ENCODE measurements at places on chromosomes 3 and 15. TPM values are rescaled to one million over a fixed set of nuclear protein-coding genes. Genes with fewer than 3 reads are reported as not detected.

NEK10 gene
- 0.28 TPM for total RNA-seq

GRCh38 chr3:177294221-177294620, 96.9 kb upstream of the TBL1XR1 start:
- no peaks in the 10 kb centered on the region for H3K36me3 ChIP-seq
- no peaks in the 10 kb centered on the region for H3K27me3 ChIP-seq
- H3K27ac ChIP-seq = no peak overlapping the region
- peaks cover 4% of the 10 kb centered on the region for H3K4me1 ChIP-seq
- H3K4me3 ChIP-seq = no peak overlapping the region
- DNase-seq = no peak

- H3K27me3 ChIP-seq = no peaks in the 10 kb centered on the region
- DNase-seq = no peak
- no peaks in the 10 kb centered on the region for H3K4me1 ChIP-seq
- no peak overlapping the region for H3K4me3 ChIP-seq
Measured at GRCh38 chr3:41448396-41448795, 249.1 kb downstream of the CTNNB1 start.

FMN1 gene
- not detected for total RNA-seq

ABI3BP gene
- total RNA-seq = not detected

- H3K4me3 ChIP-seq = no peak overlapping the region
- H3K36me3 ChIP-seq = no peaks in the 10 kb centered on the region
- H3K4me1 ChIP-seq = peaks cover 3% of the 10 kb centered on the region
- no peak overlapping the region for H3K27ac ChIP-seq
- DNase-seq = no peak
Measured at GRCh38 chr15:70112074-70112395, 14.3 kb upstream of the TLE3 start.

- H3K27ac ChIP-seq = no peak overlapping the region
- H3K4me1 ChIP-seq = no peaks in the 10 kb centered on the region
- H3K27me3 ChIP-seq = peaks cover 6% of the 10 kb centered on the region
Measured at GRCh38 chr3:123424999-123425712, 23.7 kb downstream of the ADCY5 start.

FBXO40 gene
- total RNA-seq = not detected

RHOV gene
- total RNA-seq = 1.5 TPM

DNA sequence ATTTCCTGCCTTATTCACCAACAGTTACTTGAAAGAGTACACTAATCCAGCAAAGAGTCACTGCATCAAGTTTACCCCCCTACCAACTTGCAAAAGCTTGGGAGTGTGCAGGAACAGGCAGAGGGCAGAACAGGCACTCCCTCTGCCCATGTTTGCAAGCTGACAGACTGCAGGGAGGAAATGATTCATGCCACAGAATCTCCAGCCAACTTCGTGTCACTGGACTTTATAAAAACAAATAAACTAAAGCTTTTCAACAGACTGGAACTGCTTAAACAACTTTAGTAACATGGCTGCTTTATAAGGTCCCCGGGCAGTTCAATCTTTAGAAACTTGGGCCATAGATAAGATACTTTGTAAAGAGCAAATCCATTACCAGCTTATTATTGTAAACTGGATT, 129.5 kb downstream of the THRB start:
- H3K27ac ChIP-seq = no peak overlapping the region
- no peak for DNase-seq
- H3K27me3 ChIP-seq = no peaks in the 10 kb centered on the region
- no peaks in the 10 kb centered on the region for H3K4me1 ChIP-seq
- H3K4me3 ChIP-seq = no peak overlapping the region

- peaks cover 12% of the 10 kb centered on the region for H3K4me1 ChIP-seq
- no peaks in the 10 kb centered on the region for H3K36me3 ChIP-seq
- H3K4me3 ChIP-seq = peak overlapping the region; percentile 42
- peaks cover 73% of the 10 kb centered on the region for H3K27me3 ChIP-seq
Measured at GRCh38 chr3:45225465-45226205, 452 bp downstream of the TMEM158 start.

ADAMTSL3 gene
- not detected for total RNA-seq

DNA sequence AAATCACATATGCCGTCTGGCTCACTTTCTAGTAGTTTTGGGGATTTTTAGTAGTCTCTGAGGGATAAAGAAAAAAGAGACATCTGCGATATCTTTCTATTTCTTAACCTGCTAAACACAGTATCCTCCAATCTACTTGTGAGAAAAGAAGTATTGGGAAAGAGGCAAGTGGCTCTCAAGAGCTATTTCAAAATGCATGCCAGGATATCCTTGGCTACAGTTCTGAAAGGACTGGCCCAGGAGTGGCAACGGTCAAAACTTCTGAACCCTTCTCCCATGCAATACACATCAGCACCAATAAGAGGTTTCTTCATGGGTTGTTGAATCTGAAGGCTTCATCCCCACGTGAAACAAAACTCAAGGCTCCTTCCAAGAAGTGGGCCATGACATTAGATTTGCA, 204.0 kb upstream of the WNT5A start:
- no peaks in the 10 kb centered on the region for H3K4me1 ChIP-seq
- H3K27me3 ChIP-seq = no peaks in the 10 kb centered on the region
- no peak overlapping the region for H3K4me3 ChIP-seq
- DNase-seq = no peak
- no peaks in the 10 kb centered on the region for H3K36me3 ChIP-seq

- H3K4me1 ChIP-seq = no peaks in the 10 kb centered on the region
- H3K27me3 ChIP-seq = no peaks in the 10 kb centered on the region
- DNase-seq = no peak
- no peaks in the 10 kb centered on the region for H3K36me3 ChIP-seq
Measured at GRCh38 chr3:26050776-26051175, 260.9 kb downstream of the OXSM start.

DNA sequence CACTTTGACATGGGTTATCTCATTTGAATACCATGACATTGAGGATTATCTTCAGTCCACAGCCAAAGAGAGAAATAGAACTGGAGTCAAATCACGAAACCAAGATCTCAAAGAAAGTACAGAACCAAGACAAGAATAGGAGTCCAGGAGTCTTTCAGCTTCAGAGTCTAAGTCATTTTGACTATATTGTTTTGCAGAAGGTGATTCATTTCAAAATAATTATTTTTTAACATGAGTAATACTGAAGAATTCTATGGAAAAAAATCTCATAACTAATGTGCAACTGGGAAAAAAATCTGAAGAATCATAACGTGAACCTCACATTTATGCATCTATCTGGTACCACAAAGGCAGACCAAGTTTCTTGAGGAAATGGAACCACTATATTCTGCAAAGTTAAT, 60.3 kb downstream of the UBE3A start:
- H3K36me3 ChIP-seq = peaks cover 64% of the 10 kb centered on the region
- H3K27ac ChIP-seq = no peak overlapping the region

DNA sequence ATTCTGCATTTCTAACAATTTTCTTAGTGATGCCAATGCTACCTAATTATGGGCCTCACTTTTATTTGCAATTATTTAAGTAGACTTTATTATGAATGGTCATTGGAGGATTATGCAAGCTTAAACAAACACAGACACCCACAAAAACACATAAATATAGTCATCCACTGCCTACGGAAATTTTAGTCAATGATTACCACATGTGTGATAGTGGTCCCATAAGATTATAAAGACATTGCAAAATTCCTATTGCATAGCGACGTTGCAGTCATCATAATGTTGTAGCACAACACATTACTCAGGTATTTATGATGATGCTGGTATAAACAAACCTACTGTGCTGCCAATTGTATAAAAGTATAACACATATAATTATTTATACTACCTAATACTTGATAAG, 247.8 kb upstream of the ALCAM start:
- H3K27me3 ChIP-seq = no peaks in the 10 kb centered on the region
- no peaks in the 10 kb centered on the region for H3K4me1 ChIP-seq
- no peak for DNase-seq
- no peak overlapping the region for H3K4me3 ChIP-seq
- no peak overlapping the region for H3K27ac ChIP-seq

- H3K27me3 ChIP-seq = no peaks in the 10 kb centered on the region
- no peak for DNase-seq
- H3K4me3 ChIP-seq = no peak overlapping the region
Measured at GRCh38 chr3:180329187-180329586, 272.8 kb upstream of the TTC14 start.

DNA sequence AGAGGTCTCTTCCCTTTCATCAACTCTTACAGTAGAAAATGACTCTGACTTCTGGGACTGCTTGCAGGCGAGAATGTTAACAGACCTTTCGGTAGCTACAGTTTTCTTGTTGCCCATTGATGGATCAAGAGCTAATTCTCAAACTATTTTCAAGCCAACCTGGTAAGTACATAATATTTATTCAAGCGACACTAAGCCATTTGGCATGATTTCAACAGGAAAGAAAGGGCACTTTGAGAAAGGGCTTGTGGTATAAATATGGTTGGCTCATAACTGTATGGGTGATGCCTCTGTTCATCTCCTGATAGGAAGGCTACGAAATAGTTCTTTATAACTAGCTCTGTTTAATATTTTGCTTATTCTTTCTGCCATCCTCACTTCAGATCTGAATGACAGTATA, 196.2 kb upstream of the CNTN4 start:
- H3K4me1 ChIP-seq = no peaks in the 10 kb centered on the region
- no peaks in the 10 kb centered on the region for H3K36me3 ChIP-seq
- no peaks in the 10 kb centered on the region for H3K27me3 ChIP-seq
- H3K4me3 ChIP-seq = no peak overlapping the region

CAND2 gene
- total RNA-seq = 0.75 TPM

GRCh38 chr3:30314757-30315325, 291.6 kb upstream of the TGFBR2 start:
- no peaks in the 10 kb centered on the region for H3K36me3 ChIP-seq
- H3K27me3 ChIP-seq = no peaks in the 10 kb centered on the region
- DNase-seq = no peak
- H3K4me3 ChIP-seq = no peak overlapping the region
- H3K27ac ChIP-seq = no peak overlapping the region
- peaks cover 3% of the 10 kb centered on the region for H3K4me1 ChIP-seq

DNA sequence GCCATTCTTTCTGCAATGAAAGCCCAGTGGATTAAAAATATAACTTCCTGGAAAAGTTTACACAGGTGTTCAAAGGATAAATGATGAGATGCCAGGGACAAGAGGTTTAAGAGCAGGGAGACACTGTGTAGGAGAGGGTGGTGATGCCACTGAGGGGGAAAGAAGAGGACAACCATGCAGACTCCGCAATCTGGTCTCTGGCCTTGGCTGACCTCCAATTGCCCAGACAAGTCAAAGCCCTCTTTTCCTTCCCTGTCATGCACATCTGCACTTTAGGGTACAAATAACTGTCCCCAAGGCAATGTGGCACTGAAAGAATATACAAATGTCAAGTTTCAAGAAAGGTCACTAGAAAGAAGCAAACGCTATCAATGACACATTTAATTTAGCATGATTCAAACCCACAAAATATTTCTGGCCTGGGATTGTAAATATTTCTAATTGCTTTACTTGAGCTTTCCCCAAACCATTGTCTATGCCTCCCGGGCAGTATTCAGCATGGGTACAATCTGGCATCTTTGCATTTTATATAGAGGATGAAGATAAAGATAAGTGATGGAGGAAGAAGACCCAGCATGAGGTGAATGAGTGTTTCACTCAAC, 319.4 kb downstream of the PLCL2 start:
- H3K4me1 ChIP-seq = peaks cover 5% of the 10 kb centered on the region
- DNase-seq = no peak
- H3K4me3 ChIP-seq = no peak overlapping the region
- no peak overlapping the region for H3K27ac ChIP-seq
- H3K27me3 ChIP-seq = no peaks in the 10 kb centered on the region

GOLGA8M gene
- 0.54 TPM for total RNA-seq

RPL22L1 gene
- 157 TPM for total RNA-seq

- H3K4me3 ChIP-seq = peak overlapping the region; percentile 94
- peak; percentile 83 for DNase-seq
- peaks cover 55% of the 10 kb centered on the region for H3K4me1 ChIP-seq
- H3K27me3 ChIP-seq = no peaks in the 10 kb centered on the region
- H3K27ac ChIP-seq = peak overlapping the region; percentile 99
Measured at GRCh38 chr3:129119365-129120100, 2.1 kb downstream of the RAB43 start.

DNA sequence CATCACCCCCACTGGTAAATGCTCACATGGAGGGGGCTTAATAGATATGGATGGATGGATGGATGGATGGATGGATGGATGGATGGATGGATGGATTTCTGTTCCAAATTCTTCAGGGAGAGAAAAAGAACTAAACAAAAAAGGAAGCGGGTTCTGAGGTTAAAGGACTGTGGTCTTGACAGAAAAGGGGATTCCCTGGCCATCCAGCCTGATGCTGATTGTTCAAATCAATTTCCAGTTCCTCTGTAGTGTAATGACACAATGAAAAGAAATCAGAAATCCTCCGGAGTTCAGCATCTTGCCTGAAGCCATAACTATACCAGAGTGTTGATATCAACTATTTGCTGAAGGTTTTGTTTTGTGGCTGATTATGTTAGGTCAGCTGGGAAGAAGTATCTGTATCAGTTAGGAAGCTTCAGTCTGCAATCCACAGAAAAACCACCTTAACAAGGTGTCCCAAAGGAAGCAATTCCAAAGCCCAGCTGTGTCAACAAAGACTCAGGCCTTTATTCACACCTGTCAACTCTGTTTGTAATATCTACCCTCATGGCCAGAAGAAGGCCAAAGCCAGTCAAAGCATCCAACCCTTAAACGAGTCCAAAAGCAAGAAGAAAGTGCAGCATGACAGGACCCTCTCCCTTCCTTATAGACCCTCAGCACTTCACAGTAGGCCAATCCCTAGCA, 24.5 kb upstream of the RASA2 start:
- H3K27me3 ChIP-seq = peaks cover 1% of the 10 kb centered on the region
- no peak overlapping the region for H3K27ac ChIP-seq
- peaks cover 4% of the 10 kb centered on the region for H3K36me3 ChIP-seq

- H3K4me1 ChIP-seq = no peaks in the 10 kb centered on the region
- peaks cover 19% of the 10 kb centered on the region for H3K27me3 ChIP-seq
- no peak overlapping the region for H3K27ac ChIP-seq
- DNase-seq = no peak
- no peak overlapping the region for H3K4me3 ChIP-seq
Measured at GRCh38 chr3:107313711-107314110, 63.5 kb upstream of the CCDC54 start.

GRCh38 chr3:44013967-44014366, 227.7 kb upstream of the TOPAZ1 start:
- H3K27me3 ChIP-seq = peaks cover 18% of the 10 kb centered on the region
- peaks cover 3% of the 10 kb centered on the region for H3K4me1 ChIP-seq
- H3K4me3 ChIP-seq = no peak overlapping the region
- H3K36me3 ChIP-seq = no peaks in the 10 kb centered on the region

GRAMD2A gene
- total RNA-seq = 0.21 TPM

GRCh38 chr3:141413801-141414689, 45.7 kb downstream of the ZBTB38 start:
- no peaks in the 10 kb centered on the region for H3K27me3 ChIP-seq
- peaks cover 48% of the 10 kb centered on the region for H3K36me3 ChIP-seq
- peak; percentile 66 for DNase-seq
- peaks cover 48% of the 10 kb centered on the region for H3K4me1 ChIP-seq
- peak overlapping the region; percentile 99 for H3K27ac ChIP-seq
